ENCODE measurements at places on chromosomes 5 and 9.

GRCh38 chr5:95191330-95191729 lies 93.6 kb downstream of the MCTP1 start:
- no peak for DNase-seq

DNA sequence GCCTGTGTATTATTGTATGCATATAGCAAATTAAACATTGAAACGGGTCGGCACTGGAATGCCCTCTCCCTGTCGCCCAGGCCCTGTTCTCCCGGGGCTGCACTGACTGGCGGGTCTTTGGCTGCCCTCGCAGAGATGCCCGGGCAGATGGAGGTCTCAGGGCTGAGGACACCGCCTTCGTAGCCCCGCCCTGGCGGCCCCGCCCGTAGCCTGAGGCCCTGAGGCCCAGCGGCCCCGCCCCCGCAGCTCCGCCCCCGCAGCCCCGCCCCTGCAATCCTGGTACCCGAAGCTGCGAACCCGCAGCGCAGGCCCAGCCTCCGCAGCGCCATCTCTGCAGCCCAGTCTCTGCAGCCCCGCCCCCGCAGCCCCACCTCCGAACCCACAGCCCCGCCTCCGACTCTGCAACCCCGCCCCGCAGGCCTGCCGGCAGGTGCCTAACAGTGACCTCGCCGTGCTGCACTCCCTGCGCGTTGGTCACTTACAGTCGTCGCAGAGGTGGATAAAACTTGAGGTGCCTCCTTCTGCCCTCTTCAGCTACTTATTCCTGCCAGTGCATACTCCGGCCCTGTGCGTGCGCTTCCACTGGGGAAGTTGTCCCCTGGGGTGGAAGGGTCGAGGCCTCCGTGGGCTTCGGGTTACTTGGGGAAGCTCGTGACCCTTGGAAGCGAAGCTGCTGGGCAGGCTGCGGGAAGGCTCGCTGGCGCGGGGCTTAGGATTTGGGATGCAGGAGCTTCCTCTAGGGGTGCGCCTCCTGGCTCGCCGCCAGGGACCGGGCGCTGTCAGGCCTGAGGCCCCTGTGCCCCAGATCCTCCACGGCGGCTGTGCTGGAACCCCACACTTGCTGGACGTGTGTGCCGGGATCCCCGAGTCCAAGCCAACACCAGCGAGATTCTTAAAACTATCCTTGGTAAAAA lies 72.3 kb downstream of the ICE1 start:
- peak; percentile 67 for DNase-seq

DNA sequence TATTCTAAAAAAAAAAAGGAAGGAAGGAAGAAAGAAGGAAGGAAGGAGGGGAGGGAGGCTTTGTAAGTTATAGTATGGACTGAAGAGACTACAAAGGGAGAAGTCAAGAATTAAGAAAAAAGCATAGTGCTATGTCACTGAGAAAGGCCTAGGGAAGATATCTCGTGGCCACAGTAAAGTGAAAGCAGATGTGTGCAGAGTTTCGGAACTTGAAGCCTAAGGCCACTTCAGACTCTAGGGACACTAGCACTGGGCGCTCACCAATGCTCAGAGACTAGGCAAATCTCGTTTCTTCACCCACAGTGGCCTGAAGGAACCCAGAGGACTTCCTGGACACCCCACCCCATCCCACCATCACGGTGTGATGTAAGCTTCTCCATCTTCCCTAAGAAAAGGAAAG lies 181.4 kb upstream of the TRPM3 start:
- no peak for DNase-seq

DNA sequence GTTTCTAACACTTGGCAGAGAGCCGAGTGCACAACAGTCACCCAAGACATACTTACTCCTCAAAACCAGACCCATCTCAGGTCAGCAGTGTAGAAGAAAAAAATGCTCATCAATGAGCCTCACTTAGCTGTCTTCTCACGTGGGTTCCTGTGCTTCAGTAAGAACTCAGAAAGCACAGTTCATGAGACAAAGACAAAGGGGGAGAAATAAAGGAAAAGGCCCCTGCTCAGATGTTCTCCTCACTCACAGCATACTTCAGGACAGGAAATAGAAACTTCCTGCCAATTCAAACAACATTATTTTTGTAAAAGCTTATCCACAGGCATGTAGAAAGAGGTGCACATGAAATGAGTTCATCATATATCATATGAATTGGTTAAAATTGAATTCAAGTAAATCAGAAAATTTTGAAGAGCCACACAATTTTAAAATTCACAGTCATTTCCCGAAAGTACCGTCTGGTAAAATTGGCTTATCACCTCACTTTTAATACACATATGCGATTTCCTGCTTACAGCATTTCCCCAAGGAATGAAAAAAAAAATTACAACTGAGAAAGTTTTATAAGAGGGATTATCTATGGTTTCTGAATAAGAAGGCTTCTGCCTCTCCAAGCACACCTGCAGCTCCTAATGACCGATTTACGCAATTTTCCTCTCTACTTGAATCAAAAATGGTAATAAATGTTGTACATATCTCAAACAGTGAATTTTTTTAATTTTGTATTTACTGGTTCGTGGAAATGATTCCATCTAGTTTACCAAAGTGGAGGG lies 328.3 kb downstream of the TMEM167A start:
- DNase-seq, result no peak

DNA sequence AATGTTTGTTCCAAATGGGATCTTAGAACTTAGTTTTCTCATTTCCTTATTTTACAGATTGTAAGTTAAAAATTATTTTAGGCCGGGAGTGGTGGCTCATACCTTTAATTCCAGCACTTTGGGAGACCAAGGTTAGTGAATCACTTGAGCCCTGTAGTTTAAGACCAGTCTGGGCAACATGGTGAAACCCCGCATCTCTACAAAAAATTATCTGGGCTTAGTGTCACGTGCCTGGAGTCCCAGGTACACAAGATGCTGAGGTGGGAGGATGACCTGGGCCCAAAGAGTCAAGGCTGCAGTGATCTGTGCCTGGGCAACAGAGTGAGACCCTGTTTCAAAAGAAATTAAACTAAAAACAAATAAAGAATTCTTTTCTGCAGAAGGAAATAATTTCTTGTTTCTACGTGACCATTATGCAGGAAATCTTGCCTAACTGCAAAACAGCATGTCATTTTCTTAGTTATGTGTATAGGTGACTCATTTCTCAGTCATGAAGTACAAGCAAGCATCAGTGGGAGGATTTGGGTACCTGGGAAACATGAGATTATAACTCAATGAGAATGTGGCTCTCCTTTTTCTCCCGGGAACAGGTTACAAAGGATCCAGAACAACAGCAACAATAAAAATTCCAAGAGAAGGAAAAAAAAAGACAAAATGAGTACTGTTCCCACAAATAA lies 375.1 kb upstream of the ST8SIA4 start:
- DNase-seq, result no peak

GRCh38 chr9:108356806-108357205 lies 499.0 kb downstream of the ACTL7B start:
- DNase-seq, result no peak

- DNase-seq, result no peak
These were observed 107.4 kb downstream of the SCAMP1 start for GRCh38 chr5:78467752-78468357.

- DNase-seq, result no peak
These were observed 552.4 kb upstream of the ZNF608 start for GRCh38 chr5:125298746-125299379.

DNA sequence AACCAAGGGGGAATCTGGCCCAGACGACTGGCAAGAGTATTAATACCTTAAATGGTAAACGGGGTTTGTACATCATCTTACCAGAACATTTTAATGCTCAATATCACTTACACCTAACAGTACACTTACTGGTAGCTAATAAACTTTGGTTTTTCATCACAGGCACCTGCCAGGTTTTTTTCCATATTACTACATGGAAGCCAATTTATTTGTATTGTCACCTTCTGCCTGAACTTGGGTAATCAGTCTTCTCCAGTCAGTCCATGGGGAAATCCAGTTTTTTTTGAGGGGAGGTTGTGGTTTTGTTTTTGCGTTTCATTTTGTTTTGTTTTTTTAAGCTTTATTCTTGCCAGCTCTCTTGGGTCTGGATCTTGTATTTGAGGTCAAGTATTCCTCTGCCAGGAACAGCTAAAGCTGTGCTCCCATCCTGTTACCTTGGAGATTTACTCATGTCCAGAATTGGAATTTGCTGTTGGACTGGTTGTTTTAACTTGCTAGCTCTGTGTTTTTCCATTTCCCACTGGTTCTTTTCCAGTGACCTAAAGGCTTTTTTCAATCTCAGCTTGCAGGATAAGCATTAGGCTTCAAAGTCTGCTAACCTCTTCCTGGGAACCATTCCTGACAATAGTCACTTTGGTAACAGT lies 11.1 kb upstream of the NADK2 start:
- no peak for DNase-seq

- no peak for DNase-seq
These were observed 14.7 kb downstream of the ERP44 start for GRCh38 chr9:100084128-100084453.

GRCh38 chr5:77852514-77853352 lies 76.6 kb upstream of the TBCA start:
- DNase-seq, result no peak

DNA sequence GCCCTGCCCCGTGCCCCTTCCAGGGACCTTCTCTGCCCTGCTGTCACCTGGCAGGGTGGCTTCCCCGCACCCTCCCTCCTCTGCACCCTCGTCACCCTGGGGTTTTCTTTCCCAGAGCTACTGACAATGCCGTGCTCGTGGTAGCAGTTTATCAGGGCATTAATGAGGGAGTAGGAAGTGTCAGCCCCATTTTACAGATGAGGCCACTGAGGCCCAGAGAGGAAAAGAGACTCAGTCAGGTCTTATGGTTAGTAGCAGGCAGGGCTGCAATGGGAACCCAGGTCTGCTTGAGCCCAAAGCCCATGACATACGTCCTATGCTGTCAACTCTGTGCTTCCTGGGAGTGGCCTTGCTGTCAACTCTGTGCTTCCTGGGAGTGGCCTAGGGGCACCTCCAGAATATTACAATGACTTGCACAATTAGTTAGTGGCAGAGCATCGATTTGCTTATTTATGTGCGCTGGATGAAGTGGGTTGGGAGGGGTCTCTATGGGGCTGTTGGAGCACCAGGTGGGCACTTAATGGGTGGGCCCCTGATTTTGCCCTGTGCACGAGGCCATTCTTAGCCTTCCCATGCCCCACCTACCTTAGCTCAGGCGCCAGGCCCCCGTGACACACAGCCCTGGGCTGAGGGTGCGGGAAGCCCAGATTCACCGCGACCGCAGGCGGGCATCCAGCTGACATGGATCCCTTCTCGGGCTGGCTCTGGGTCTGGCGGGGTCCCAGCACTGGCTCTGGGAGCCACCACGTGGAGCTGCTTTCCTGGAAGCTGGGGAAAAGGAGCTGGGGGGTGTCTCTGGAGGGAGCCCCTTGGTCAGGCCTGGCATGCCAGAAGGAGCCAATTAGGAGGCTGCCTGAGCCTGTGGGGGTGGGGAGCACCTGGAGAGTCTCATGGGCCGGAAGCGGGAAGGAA lies 82.0 kb upstream of the ORM1 start:
- DNase-seq, result no peak

DNA sequence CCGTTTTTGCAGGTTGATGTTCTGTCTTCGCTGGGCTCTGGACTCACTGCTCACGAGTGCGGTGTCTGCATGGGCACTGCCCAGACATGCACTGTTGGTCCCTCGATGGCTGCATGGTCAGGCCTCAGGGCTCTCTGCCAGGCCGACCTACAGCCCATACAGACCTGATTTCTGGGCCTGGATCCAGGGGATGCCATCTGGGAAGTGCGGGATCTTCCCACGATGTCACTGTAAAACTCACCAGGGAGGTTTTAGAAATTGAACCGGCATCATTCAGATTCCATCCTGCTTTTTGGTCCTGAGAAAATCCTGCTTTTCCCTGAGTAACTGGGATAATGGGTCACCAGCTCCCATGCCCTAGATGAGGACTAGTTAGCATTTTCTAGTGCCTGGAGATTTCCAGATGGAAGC lies 9.1 kb downstream of the S1PR3 start:
- no peak for DNase-seq
